Cortex of kidney (tissue), 1 donor: ENCODE measurements at places on chromosomes 12 and 14.

GRCh38 chr12:12439636-12440035, 82.8 kb downstream of the BORCS5 start:
- DNase-seq = no peak

- DNase-seq = no peak
Measured at GRCh38 chr12:68119250-68119649, 40.3 kb downstream of the IFNG start.

- no peak for DNase-seq
Measured at GRCh38 chr14:37903343-37904191, 304.1 kb upstream of the SSTR1 start.

GRCh38 chr12:30730011-30730410, 24.7 kb downstream of the CAPRIN2 start:
- DNase-seq = no peak

DNA sequence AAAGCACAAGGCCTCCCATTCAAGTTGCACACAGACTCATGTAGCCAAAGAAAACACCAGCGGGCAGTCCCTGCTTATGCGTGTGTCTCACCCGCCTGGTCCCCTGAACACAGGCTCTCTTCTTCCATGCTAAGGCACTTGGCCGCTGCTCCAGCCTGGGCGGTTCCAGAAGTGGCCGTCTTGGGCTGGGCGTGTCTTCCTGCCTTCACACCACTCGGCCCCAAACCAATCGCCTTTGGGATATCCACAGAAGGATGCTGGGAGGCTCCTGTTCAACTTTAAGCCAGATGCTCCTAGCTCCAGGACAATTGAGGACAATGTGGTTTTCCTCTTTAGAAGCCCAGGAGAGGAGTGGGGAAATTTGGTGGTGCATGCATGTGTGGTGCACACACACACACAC, 2.2 kb downstream of the SCARB1 start:
- no peak for DNase-seq

DNA sequence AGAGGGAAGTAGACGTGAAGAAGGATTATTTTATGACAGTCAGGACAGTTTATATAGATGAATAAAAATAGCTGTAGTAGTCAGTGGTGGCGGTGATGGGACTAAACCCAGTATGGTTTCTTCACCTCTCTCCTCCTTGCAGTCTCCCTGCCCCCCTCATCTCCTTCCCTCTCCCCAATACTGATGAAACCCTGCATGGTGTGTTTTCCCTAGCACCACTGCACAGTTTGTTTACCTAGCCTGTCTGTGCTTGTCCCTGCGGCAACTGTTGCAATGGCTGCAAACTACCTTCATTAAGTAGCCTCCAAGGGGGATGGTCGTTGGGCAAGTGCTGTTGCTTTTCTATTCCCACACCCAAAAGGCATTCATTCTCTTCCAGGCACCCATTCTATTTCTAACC, 14.7 kb downstream of the PCBP2 start:
- no peak for DNase-seq

GRCh38 chr12:53798575-53798974, 46.8 kb upstream of the CISTR start:
- no peak for DNase-seq

DNA sequence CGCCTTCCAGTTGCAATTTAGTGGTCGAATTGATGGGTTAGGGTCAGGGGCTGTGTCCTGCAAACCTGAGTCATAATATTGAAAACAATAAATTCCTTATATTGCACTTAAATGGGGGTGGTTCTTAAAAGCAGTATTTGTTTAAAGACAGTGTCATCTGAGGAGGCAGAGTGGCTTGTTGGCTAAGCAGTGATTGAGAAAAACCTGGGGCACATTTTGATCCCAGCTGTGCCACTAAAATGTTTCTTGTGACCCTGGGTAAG, 48.4 kb downstream of the FBXW8 start:
- DNase-seq = no peak

DNA sequence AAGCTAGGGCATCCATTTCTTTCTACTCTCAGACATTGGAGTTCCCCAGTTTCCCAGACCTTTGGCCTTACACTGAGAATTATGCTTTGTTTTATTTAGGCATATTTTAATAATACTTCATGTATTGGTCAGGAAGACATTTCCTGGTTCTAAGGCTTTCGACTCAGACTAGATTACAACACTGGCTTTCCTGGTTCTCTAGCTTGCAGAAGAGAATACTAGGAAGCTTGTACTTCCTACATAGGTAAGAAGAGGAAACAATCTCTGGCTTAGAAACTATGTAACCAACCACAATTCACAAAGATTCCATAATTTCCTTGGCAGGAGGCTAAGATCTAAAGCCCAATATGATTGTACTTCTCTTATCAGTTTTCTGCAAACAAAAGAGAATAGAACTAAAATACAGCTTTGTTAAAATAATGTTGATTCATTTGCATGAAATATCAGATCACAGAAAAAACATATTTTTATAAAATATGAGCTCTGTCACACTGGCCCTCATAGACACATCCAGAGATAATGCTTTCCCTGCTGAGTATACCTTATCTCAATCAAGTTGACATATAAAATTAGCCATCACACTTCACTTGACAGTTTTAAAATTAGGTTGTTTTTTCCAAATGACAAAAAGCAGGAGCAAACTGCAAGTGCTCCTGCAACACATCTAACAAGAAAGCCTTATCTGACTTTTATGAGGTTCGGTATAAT, 30.5 kb downstream of the CLEC2D start:
- DNase-seq = no peak

DNA sequence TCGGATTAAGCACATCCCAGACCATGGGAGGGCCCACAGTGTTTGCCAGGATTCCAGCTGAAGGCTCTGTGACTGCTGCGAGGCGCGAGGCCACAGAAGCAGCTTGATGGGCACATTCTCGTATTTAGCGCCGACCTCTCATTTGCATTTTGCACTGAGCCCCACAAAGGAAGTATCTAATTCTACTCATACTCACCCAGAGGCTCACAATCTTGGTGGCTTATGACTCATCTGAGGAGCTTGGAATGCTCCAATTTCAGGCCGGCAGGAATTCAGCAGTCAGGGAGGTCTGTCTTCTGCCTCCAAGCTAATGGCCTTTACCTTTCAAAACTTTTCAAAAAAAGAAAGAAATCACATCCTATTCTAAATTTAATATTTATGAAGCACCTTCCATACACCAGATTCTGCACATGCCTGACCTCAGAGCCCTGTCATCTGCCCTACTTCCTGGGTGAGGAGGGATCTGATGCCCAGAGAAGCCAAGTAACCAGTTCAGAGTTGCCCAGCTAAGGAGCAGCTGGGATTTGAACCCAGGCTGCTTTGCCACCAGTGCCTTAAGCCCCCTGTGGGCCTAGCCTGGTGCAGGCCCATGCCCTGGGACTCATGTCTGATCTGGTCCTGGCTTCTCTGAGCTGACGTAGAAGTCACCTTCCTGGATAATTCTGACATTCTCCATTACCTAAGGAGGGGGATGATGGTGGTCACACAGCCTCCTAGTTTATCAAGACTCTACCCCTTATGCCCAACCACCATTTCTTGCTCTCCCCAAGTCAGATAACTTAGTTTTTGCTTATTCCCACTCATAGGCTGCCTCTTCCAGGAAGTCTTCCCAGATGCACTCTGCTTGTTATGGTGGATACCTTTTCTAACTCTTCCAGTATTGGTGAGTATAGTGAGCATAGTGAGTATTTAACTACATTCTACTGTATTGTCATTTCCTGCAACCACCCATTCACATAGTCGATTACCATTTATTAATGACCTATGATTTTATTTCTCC, 198.9 kb downstream of the RBM19 start:
- DNase-seq = no peak

DNA sequence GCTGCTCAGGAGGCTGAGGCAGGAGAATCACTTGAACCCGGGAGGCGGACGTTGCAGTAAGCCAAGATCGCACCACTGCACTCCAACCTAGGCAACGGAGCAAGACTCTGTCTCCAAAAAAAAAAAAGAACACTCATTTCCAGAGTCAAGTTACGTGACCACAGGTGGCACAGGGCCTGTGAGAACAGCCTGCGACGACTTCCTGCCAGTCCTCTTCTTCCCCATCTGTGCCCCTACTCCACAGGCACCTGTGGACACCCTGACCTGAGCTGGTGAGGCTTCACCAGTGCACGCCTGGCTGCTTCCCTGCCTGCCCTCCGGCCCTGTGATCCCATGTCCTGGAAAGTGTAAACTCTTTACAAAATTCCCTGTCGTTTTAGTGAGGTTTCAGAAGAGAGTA, 77.7 kb downstream of the PPP2R5C start:
- DNase-seq = no peak
